ENCODE measurements at places on chromosomes 6 and 20. TPM values are rescaled to one million over a fixed set of nuclear protein-coding genes. Genes with fewer than 3 reads are reported as not detected.

Gene CGA
- not detected for total RNA-seq

Gene LIN28B
- not detected for total RNA-seq

Gene OR12D3
- not detected for total RNA-seq

Gene ADGRF5
- 3.2 TPM for total RNA-seq

Gene MDFI
- total RNA-seq: 1.6 TPM

Gene ATG5
- total RNA-seq: 43.7 TPM

Gene NECAB3
- 54.1 TPM for total RNA-seq

Gene MAS1
- not detected for total RNA-seq

Gene CFAP61
- total RNA-seq: not detected

Gene MUC22
- total RNA-seq: not detected

Gene SLPI
- 204 TPM for total RNA-seq

Gene TRIM10
- 6.3 TPM for total RNA-seq

Gene SLA2
- total RNA-seq: 0.89 TPM

Gene NDUFAF5
- total RNA-seq: 38.5 TPM

Gene HLA-DQA1
- 45.0 TPM for total RNA-seq

Gene CFAP206
- 0.12 TPM for total RNA-seq

Gene UBE2C
- 6.8 TPM for total RNA-seq

Gene RIPOR3
- 3.2 TPM for total RNA-seq

Gene PTCRA
- total RNA-seq: not detected

Gene KIF13A
- 40.5 TPM for total RNA-seq

Gene SEL1L2
- not detected for total RNA-seq

Gene PPP1R3D
- 8.7 TPM for total RNA-seq

Gene FKBP1C
- 1.0 TPM for total RNA-seq

Gene TOMM34
- total RNA-seq: 13.0 TPM

Gene BCAS1
- total RNA-seq: 149 TPM

Gene EYS
- total RNA-seq: 0.59 TPM

Gene CD109
- 2.2 TPM for total RNA-seq

Gene PMEPA1
- 41.6 TPM for total RNA-seq

Gene CLPSL1
- not detected for total RNA-seq

Gene SLC22A16
- not detected for total RNA-seq

Gene CTAGE9
- not detected for total RNA-seq

Gene GJA1
- 6.5 TPM for total RNA-seq

Gene ELOVL4
- 0.47 TPM for total RNA-seq

Gene KCNQ2
- total RNA-seq: 0.21 TPM

Gene PPIL1
- total RNA-seq: 12.6 TPM

Gene STX11
- 1.5 TPM for total RNA-seq

Gene DNAH8
- not detected for total RNA-seq

Gene SPEF1
- 0.14 TPM for total RNA-seq

Gene PIGT
- 122 TPM for total RNA-seq

Gene TFAP2B
- total RNA-seq: not detected

Gene ID4
- total RNA-seq: 7.1 TPM

Gene MYLIP
- 38.6 TPM for total RNA-seq

Gene LKAAEAR1
- not detected for total RNA-seq

Gene WFDC9
- not detected for total RNA-seq
